Upper lobe of right lung (tissue), 1 donor: ENCODE measurements at places on chromosomes 12 and 14. TPM values are rescaled to one million over a fixed set of nuclear protein-coding genes. Genes with fewer than 3 reads are reported as not detected.

EP400 gene
- total RNA-seq: 41.4 TPM

PGF gene
- total RNA-seq: 4.7 TPM

ELK3 gene
- total RNA-seq: 41.2 TPM

TPH2 gene
- not detected for total RNA-seq

TBX3 gene
- total RNA-seq: 35.9 TPM

TMEM132C gene
- total RNA-seq: 0.64 TPM

PTCSC3 gene
- 2.8 TPM for total RNA-seq

GPRC5A gene
- 886 TPM for total RNA-seq

POTEG gene
- not detected for total RNA-seq

PZP gene
- total RNA-seq: 0.67 TPM

ANO4 gene
- total RNA-seq: 0.38 TPM

SSPN gene
- total RNA-seq: 15.6 TPM

ARMH4 gene
- total RNA-seq: 2.3 TPM

MUCL1 gene
- not detected for total RNA-seq
